ENCODE measurements at places on chromosomes 5 and 9.

DNA sequence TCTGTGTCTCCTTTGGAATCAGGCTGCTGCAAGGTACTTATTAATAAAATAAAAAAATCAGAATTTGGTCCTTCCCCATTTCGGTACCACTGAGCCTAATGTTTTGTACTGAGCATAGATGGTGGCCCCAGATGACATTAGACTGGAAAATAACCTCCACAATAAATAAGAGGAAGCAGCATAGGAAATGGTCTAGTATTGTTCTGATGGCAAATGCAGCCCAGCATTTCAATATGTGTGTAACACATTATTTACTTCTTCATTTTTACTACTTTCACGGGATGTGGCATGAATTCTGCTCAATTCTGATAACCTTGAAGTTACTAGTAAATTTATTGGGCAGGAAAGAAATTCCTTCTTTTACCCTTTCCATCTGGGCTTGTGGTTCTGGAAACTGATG lies 295.6 kb downstream of the ADGRV1 start:
- DNase-seq, result no peak

DNA sequence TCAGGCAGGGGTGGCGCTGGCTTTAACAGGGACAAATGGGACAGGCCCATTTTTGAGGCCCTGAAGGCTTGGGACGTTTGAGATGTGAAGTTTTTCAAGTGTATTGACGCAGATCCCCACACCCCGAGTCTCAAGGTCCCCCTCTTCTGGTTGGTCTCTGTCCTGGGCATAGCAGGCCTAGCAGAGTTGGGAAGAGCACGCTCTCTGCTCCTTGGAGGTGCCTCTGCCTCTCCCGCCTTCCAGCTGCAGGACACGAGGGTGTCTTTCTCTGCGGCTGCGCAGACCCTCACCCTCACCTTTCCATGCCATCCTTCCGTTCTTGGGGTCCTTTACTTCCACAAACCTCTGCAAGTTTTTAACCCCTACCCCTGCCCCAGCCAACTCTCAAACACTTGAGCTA lies 18.6 kb downstream of the ADAMTSL2 start:
- DNase-seq, result no peak

DNA sequence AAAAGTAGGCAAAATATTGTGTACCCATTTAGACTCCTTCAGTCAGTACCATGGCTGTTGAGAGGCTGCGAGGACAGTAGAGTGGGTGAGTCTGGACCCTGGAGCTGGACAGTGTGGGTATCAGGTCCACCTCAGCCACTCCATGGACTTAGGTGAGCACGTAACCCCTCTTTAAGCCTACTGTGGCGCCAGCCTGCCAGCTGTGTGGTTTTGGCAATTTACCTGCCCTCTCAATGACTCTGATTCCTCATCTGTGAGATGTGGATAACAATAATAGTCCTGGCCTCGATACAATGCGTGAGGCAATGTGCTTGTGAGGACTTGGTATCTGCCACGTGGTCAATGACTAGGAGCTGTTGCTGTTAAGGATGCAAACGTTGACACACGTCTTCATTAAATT lies 17.9 kb downstream of the SLC1A3 start:
- DNase-seq, result no peak

- DNase-seq, result no peak
These were observed 55.9 kb downstream of the ADRB2 start for GRCh38 chr5:148882332-148882731.

DNA sequence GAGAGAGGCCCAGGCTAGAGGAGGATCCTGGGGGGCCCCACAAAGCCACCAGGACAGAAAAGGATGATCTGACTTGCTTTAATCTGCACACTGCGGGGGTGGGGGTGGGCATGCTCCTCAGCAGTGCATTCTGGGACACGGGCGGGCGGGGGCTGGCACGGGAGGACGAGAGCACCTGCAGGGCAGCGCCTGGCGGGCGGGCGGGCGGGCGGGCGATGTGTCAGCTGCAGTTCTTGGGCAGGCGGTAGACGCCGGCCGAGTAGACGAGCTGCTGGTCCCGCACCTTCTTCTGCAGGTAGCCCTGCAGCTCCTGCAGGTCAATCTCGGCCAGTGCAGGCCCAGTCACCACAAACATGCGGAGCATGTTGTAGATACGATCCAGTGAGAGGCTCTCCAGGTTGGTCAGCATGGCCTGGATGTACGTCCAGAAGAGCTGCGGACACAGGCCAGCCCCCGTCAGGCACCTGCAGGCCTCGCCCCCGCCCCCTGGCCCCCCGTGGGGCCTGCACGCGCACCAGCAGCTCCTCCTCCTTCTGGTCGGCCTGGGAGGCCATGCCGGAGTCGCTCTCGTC lies 3.0 kb upstream of the TMEM210 start:
- no peak for DNase-seq

GRCh38 chr5:55592388-55593114 lies 57.8 kb upstream of the PLPP1 start:
- no peak for DNase-seq

DNA sequence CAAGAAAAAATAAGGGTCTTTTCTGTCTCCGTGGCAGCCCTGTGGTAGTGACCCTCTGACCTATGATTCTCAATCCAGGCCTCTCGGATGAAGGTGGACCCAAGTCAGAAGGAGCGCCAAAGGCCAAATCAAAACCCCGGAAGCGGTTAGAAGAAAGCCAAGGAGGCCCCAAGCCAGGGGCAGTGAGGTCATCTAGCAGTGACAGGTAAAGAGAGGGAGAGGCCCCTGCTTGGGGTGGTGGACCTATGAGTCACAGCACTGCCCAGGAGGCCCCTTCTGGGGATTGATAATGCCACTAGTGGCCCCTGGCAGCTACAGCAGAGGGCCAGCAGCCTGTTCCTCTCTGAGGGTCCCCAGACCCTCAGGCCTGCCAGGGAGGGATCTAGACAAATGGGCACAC lies 6.4 kb upstream of the SLC2A8 start:
- no peak for DNase-seq

DNA sequence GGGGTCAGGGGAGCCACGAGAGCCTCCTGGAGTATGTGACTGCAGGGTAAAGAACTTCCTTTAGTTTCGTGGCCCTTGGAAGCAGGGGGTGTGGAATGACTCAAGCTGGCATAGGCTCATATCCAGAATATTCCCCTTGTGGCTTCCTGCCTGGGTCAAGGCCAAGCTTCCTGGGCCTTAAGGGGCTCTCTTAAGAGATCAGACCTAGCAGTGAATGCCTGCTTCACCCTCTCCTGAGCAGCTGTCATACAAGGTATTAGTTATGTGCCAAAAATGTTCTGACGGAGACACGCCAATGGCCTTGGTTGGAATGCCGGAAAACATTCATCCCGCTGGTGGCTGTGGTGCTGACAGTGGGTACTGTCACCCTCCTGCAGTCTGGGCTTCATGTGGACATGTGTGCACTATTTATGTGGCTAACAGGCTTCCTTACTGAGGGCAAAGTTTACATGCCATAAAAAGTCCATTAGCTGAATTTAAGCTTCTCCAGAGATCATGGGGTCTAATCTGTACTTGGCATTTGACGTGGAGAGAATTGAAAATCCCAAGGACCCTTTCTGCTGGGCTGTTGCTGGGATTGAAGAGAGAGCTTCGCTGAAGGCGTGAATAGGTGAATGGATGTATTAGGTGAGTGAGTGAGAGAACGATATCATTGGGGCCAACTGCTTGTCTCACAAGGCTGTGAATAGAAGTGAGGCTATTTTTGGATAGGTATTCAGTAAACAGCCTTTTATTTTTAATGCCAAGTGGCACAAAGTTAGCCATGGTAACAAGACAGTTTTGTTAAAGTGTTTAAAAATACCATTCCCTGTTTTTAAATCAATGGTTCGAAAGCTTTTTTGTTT lies 156.8 kb downstream of the MACROH2A1 start:
- no peak for DNase-seq

GRCh38 chr5:73370640-73371583 lies 77.7 kb downstream of the FOXD1 start:
- no peak for DNase-seq

DNA sequence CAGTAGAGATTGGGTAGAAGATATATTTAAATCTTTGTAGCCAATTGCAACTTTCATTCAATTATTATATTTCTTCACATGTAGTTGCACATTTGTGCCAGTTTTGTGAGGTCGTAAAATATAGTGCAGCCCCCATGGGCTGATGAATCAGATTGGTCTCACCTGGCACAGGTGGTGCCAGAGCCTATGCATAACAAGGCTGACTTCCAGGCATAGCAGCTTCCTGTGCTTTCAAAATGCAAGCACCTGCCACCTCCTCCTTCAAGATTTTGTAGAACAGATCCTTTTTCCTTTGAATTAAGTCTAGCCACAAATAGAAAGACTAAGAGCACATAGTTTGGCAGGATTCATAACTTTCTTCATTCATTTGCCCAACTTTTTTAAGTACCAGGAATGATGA lies 87.1 kb downstream of the STARD4 start:
- DNase-seq, result no peak

DNA sequence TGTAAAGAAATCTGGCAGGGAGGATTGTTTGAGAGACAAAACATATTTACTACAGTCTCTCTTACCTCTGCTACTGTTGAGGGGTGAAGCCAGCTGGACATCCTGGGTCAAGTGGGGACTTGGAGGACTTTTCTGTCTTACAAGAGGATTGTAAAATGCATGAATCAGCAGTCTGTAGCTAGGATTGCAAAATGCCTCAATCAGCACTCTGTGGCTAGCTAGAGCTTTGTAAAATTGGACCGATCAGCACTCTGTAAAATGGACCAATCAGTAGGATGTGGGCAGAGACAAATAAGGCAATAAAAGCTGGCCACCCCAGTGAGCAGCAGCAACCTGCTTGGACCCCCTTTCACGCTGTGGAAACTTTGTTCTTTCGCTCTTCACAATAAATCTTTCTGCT lies 995.8 kb upstream of the CDH6 start:
- no peak for DNase-seq

DNA sequence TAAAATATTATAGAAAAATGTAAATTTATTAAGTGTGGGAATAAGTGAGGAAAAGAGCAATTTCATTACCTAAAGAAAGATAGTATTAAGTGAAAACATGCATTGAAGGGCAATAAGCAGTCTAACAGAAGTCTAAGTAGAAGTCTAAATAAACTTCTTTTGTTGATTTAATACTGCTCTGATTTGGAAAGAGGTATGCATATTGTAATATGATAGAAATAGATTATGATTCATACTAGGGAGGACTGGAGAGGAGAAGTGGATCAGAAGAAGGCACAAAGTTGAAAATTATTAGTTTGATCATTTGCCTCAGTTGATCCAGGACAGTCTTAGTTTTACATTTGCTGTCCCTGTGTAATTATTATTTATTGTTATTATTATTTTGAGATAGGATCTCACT lies 6.6 kb upstream of the ERBIN start:
- no peak for DNase-seq

DNA sequence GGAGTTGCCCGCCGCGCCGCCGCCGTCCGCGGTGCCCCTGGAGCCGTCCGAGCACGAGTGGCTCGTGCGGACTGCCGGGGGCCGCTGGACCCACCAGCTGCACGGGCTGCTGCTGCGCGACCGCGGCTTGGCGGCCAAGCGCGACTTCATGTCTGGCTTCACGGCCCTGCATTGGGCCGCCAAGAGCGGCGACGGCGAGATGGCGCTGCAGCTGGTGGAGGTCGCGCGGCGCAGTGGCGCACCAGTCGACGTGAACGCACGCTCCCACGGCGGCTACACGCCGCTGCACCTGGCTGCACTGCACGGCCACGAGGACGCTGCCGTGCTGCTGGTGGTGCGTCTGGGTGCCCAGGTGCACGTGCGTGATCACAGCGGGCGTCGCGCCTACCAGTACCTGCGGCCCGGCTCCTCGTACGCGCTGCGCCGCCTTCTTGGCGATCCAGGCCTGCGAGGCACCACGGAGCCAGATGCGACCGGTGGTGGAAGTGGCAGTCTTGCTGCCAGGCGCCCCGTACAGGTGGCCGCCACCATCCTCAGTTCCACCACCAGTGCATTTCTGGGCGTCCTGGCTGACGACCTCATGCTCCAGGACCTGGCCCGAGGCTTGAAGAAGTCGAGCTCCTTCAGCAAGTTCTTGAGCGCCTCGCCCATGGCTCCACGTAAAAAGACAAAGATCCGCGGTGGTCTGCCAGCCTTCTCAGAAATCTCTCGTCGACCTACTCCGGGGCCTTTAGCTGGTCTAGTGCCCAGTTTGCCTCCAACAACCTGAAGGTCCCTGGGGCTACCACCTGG lies 1.6 kb downstream of the SOWAHA start:
- no peak for DNase-seq

DNA sequence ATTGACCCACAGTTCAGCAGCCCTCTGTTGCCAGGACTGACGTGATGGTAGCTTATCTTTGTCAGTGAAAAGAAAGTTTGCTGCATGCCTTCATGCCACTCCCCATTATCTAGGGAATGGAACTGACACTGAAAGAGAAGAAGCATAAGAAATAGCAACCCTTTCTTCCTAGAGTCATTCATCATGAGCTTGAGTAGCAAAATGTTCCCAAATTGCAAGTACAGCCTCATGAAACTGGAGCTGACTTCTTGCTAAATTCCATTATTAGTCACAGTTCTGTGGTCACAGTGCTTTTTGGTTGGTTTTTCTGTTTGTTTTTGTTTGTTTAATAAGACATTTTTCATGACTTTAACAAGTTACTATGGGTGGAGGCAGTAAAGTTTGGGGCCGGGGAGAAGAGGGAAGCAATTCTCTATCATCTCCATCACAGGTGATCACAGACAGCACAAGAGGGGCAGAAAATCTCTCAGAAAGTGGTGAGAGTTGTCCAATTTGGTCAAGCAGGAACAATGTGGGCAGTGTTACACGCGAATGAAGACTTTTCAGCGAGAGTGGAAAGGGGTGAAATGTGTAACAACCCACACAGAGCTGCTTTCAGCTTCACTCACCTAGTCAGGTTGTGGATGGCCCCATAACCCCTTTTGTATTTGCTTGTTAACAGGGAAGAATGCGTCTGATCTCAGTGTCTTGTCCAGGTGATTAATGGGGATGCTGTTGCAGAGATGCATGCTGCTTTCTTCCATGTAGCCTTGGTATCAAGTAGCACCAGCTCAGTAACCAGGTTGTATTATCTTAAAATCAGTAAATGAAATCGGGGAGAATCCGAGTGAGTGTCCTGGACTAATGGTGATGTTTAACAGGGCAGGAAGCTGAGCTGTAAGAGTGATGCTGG lies 440.4 kb downstream of the DMRT2 start:
- DNase-seq, result no peak

- DNase-seq, result no peak
These were observed 31.5 kb upstream of the SPRY4 start for GRCh38 chr5:142356349-142356715.

DNA sequence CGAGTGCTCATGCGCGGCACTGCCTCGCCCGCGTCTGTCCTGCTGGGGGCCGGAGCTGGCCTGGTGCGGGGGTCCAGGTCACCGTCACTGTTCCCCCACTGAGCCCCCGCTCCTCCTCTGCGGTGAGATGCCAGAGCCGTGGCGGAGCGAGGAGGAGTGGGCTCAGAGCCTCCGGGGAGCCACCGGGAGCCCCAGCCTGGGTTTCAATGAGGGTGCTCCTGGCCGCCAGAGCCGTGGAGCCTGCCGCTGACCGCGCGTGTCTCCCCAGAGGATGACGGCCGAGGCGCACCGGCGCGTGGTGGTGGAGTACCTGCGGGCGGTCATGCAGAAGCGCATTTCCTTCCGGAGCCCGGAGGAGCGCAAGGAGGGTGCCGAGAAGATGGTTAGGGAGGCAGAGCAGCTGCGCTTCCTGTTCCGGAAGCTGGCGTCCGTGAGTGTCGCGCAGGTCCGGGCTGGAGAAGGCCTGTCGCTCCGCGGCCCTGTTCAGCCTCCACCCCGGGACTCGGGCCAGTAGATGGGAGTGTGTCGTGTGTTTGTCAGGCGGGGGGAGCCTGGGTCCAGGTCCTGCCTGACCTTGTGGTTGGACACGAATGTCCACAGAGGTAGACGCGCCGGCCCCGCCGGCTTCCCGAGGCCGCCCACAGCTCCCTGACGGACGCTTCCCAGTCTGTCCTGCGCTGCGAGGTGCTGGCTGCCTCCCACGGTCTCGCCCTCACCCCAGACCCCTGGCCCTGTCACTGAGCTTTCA lies 22.0 kb downstream of the EXOC3 start:
- DNase-seq, result no peak
